ENCODE measurements at places on chromosomes 5 and 9. TPM values are rescaled to one million over a fixed set of nuclear protein-coding genes. Genes with fewer than 3 reads are reported as not detected.

The MLANA gene
- 1.00 TPM for polyA plus RNA-seq

The GGTA1 gene
- polyA plus RNA-seq = 6.7 TPM

GRCh38 chr5:59003124-59003523 lies 420.2 kb downstream of the RAB3C start:
- DNase-seq = no peak

GRCh38 chr9:77982581-77983319 lies 48.9 kb downstream of the GNAQ start:
- DNase-seq = no peak

- no peak for DNase-seq
Measured at GRCh38 chr5:68332080-68332451, 116.5 kb downstream of the PIK3R1 start.

DNA sequence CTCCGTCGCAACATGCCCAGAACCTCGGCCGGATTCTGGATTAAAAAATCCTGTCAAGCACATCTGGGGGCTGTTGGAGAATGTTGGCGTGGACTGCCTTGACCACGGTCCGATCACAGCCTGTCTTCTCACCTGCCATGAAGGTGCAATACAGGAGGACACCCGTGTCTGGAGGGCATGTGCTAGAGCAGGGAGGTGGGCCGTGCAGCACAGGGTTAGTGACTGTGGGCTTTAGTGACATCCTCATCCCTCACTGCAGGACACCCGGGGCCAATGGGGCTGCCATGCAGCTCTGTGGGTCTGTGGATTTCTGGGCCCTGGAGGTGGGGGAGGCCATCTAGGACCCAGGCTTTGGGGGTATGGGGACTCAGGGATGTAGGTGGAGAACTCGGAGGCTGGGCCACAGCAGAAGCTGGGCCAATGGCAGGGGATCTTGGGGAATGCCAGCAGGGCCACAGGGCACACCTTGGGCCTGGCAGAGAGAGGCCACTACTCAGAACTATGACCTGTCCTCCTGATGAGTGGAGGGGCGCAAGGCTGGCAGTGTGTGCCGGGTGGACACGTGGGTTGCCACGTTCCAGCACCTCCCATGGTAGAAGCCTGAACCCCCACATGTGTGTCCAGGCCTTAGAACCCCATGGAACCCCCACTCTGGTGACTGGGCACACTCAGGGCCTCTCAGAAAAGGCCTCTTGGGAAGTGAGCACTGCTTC lies 23.3 kb downstream of the ZDHHC11B start:
- no peak for DNase-seq

GRCh38 chr5:171736976-171737891 lies 48.4 kb upstream of the SMIM23 start:
- DNase-seq = no peak

- no peak for DNase-seq
Measured at GRCh38 chr5:173780235-173781234, 107.6 kb upstream of the CPEB4 start.

- no peak for DNase-seq
Measured at GRCh38 chr9:21833090-21833801, 30.8 kb downstream of the MTAP start.

DNA sequence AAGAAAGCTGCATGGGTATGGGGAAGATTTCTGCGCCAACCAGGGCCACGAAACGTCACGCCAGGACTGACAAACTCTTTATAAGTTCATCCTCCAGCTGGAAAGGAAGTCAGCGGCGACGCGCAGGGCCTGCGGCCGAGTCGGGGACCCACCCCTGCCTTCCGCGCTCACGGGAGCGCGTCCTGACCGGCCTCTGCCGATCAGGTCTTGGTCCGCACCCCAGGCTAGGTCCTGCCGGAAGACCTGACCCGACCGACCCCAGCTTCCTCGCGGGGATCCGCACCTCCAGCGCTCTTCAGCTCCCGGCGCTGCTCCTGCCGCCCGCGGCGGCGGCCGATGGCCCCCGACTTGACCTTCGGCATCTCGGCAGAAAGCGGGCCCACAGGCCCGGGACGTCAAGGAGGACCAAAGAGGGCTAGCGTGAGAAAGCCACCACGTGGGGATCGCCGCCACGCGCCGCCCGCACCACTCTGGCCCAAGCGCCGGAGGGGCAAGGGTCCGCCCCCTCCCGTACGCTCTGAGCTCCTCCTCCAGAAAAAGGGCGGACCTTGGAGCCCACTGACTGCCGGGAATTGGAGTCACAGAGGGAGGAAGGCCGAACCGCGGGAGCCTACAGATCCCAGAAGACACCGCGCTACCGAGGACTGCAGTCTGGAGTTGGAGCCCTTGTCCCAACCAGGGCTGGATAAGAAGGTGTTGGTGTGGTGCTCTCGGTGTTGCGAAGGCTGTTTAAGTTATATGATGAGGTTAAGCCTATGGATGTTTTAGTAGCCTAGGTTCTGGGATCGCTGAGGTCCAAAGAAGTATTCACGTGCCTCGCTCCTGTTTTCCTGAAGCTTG lies at the start of gene DIMT1:
DIMT1 (minus strand) TSS at position 495 of the 840 bp plus-strand sequence; CDS start at position 362, 133 bp downstream.
- DNase-seq = peak; percentile 95

- DNase-seq = no peak
Measured at GRCh38 chr5:33212900-33213299, 227.9 kb upstream of the TARS1 start.

DNA sequence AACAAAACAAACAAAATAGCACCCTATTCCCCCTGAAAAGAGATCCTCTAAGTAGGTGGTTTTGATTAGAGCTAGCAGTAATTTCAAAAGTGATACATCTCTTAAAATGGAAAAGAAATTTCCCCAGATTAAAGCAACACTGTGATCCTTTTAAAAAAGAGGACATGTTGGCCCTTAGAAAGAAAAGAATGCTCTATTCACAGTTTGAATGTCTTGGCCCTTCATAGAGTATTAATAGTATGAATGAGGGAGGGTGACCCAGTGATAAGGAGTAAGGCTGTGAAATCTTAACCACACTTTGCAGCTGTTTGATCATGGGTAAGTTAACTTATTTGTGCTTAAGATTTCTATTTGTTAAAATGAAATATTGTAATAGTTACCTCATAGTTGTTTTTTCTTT lies 467.7 kb upstream of the MEF2C start:
- no peak for DNase-seq

DNA sequence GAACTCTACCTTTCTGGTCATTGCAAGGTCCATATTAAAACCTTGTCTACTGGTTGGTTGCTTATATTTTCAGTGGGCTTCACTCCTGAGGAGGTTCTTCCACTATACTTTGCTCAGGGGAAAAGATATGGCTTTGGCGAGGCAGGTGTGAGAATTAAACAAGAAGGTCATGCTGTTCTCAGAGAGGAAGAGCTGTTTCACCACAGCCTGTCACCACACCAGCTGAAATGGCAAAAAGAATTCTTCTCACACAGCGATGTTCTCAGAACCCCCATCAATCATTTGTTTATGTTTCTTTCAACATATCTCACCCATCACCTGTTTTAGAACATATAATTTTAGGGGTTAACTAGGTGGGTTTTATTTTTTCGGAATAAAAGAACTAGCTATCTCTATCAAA lies 38.6 kb downstream of the CAPSL start:
- DNase-seq = no peak

GRCh38 chr5:83044926-83045325 lies 32.3 kb downstream of the TMEM167A start:
- DNase-seq = no peak

DNA sequence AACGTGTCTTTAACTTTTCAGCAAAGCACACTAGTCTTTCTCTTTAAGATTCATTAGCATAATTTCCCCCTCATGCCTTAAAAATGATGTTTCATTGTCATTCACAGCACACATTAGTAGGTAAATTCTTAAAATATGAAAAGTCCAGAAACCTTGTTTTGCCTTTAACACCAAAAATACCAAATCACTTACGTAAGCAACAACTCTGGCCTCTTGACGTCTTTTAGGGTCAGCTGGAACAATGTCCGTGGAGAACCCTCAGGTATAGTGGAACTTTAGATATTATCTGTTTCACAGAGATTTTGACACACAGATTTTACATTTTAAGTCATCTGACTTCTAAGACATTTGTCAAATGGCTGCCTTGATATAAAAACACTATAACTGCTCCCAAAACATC lies 30.9 kb downstream of the LNPEP start:
- no peak for DNase-seq

DNA sequence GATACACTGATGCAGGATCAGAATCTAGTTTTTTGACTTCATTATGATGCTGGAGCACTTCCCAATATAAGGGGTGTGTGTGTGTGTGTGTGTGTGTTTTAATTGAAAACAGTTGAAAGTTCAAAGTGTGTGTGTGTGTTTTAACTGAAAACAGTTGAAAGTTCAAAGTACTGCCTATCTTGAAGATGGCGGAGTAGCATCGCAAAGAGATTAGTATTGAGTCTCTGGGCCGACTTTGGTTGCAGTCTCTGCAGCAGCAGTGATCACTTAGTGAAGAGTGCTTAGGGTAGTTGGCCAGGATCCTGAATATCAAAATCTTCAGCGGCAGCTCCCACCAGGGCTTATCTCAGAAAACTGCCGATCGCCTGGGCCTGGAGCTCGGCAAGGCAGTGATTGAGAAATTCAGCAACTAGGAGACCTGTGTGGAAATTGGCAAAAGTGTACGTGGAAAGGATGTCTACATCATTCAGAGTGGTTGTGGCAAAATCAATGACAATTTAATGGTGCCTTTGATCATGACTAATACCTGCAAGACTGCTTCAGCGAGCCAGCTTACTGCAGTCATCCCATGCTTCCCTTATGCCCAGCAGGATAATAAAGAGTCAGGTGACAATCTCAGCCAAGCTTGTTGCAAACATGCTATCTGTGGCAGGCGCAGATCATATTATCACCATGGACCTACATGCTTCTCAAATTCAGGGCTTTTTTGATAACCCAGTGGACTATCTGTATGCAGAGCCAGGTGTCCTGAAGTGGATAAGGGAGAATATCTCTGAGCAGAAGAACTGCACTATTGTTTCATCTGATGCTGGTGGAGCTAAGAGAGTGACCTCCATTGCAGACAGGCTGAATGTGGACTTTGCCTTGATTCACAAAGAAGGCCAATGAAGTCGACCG lies 7.3 kb upstream of the SCAI start:
- no peak for DNase-seq

GRCh38 chr9:16131264-16131663 lies 578.4 kb downstream of the CCDC171 start:
- DNase-seq = no peak

All from right renal pelvis (tissue), 4 donors.